ENCODE measurements at places on chromosomes 12 and 14. TPM values are rescaled to one million over a fixed set of nuclear protein-coding genes. Genes with fewer than 3 reads are reported as not detected.
A peak's percentile ranks its signal among the peaks of the same experiment; 100 is the strongest.

The TOMM20L gene
- total RNA-seq, result not detected

- DNase-seq, result no peak
- no peaks in the 10 kb centered on the region for H3K4me1 ChIP-seq
- H3K27me3 ChIP-seq, result no peaks in the 10 kb centered on the region
- no peak overlapping the region for H3K4me3 ChIP-seq
Measured at GRCh38 chr12:43278541-43278832, 273.5 kb downstream of the ADAMTS20 start.

GRCh38 chr12:97681612-97682504 lies 219.3 kb downstream of the RMST start:
- H3K36me3 ChIP-seq, result no peaks in the 10 kb centered on the region
- no peaks in the 10 kb centered on the region for H3K27me3 ChIP-seq
- H3K4me1 ChIP-seq, result no peaks in the 10 kb centered on the region
- H3K27ac ChIP-seq, result no peak overlapping the region
- no peak overlapping the region for H3K4me3 ChIP-seq
- no peak for DNase-seq

The CPNE6 gene
- not detected for total RNA-seq

The AKAP5 gene
- total RNA-seq, result 0.12 TPM

DNA sequence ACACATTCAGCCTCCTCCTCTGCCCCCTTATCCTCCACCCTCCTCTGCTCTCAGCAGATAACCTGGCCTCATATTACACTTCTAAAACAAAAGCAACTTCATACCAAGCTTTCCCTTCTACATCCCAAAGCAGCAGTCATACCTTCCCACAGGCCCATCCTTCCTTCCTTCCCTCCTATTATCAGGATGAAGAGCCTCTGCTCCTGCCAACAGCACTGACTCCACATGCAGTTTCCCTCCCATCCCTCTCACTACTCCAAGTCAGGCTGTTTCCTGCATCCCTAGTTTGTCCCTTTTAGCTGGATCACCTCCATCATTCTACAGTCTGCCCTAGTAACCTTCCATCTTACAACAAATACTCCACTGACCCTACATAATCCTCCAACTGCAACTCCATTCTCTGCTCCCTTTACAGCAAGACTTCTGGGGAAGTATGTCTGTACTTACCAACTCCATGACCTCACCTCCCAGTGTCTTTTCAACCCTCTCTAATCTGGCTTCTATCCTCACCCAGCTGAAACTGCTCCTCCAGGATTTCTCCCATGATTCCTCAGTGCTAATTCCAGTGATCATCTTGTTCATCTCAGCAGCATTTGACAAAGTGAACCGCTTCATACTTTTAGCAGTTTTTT lies 4.9 kb upstream of the YEATS4 start:
- peaks cover 11% of the 10 kb centered on the region for H3K27me3 ChIP-seq
- H3K4me3 ChIP-seq, result no peak overlapping the region
- peaks cover 4% of the 10 kb centered on the region for H3K36me3 ChIP-seq
- H3K27ac ChIP-seq, result no peak overlapping the region
- H3K4me1 ChIP-seq, result peaks cover 16% of the 10 kb centered on the region

The RNF212B gene
- total RNA-seq, result 0.89 TPM

- no peaks in the 10 kb centered on the region for H3K36me3 ChIP-seq
- DNase-seq, result no peak
- no peak overlapping the region for H3K4me3 ChIP-seq
- no peaks in the 10 kb centered on the region for H3K4me1 ChIP-seq
Measured at GRCh38 chr14:106670011-106670410, 1143.6 kb downstream of the TMEM121 start.

GRCh38 chr12:25960961-25961360 lies 2.5 kb downstream of the RASSF8 start:
- peaks cover 13% of the 10 kb centered on the region for H3K4me1 ChIP-seq
- H3K36me3 ChIP-seq, result peaks cover 2% of the 10 kb centered on the region
- no peak for DNase-seq
- H3K27ac ChIP-seq, result no peak overlapping the region
- H3K4me3 ChIP-seq, result no peak overlapping the region

DNA sequence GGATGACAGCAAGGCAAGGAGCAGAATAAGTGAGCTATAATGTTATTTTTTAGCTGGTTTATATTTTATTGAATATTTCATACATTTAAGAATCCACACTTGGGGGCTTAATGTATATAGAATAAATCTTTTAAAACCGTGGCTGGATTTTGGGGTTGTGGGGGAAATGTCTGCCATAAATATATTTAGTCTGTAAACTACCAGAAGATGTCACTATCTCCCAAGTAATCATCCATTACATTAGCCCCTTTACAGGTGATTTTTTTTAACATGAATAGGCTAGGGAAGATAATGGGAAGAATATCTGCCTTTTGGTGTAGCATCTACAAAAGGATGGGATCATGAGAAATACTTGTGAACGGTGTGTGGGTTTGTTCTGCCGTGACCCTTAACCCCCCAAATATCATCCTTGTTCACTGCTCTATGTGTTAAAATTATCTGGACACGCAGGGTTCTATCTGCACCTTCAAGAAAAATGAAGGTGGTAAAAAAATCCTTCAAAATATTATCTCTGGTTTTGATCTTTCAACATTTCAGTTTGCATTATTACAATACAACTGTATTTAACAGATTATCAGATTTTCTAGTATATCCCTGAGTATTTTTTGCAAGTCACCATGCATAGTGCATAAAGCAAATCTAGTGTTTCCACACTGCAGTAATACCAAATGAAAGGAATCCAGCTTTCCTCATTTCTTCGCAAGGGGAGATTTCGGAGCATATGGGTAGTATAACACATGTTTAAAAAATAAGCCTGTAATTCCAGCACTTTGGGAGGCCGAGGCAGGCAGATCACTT lies 8.0 kb upstream of the SLC17A8 start:
- no peaks in the 10 kb centered on the region for H3K36me3 ChIP-seq
- H3K4me1 ChIP-seq, result no peaks in the 10 kb centered on the region
- no peak for DNase-seq

GRCh38 chr12:1297639-1298175 lies 296.7 kb downstream of the FBXL14 start:
- H3K27me3 ChIP-seq, result no peaks in the 10 kb centered on the region
- no peak for DNase-seq
- peaks cover 7% of the 10 kb centered on the region for H3K4me1 ChIP-seq
- no peak overlapping the region for H3K27ac ChIP-seq

- peak overlapping the region; percentile 92 for H3K27ac ChIP-seq
- DNase-seq, result no peak
- H3K4me1 ChIP-seq, result peaks cover 36% of the 10 kb centered on the region
- H3K4me3 ChIP-seq, result peak overlapping the region; percentile 33
Measured at GRCh38 chr14:76953311-76953945, 75.1 kb downstream of the IRF2BPL start.

DNA sequence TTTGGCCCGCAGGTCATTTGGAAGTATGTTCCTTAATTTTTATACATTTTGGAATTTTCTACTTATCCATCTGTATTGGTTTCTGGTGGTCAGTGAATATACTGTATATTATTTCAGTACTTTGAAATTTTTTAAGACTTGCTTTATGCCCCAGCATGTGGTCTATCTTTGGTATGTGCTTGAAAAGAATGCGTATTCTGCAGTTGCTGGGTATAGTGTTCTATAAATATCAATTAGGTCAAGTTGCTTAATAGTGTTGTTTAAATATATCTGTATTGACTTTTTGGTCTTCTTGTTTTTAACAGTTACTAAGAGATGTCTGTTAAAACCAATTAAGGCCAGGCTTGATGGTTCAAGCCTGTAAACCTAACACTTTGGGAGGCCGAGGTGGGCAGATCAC lies 21.7 kb upstream of the SIX1 start:
- no peaks in the 10 kb centered on the region for H3K36me3 ChIP-seq
- no peak overlapping the region for H3K27ac ChIP-seq
- DNase-seq, result no peak
- peaks cover 6% of the 10 kb centered on the region for H3K27me3 ChIP-seq
- H3K4me3 ChIP-seq, result no peak overlapping the region

- peak overlapping the region; percentile 84 for H3K27ac ChIP-seq
- H3K4me3 ChIP-seq, result peak overlapping the region; percentile 41
- peaks cover 2% of the 10 kb centered on the region for H3K36me3 ChIP-seq
- no peaks in the 10 kb centered on the region for H3K27me3 ChIP-seq
- no peak for DNase-seq
- peaks cover 32% of the 10 kb centered on the region for H3K4me1 ChIP-seq
Measured at GRCh38 chr12:110015132-110015531, 15.9 kb downstream of the ANKRD13A start.

The AHNAK2 gene
- total RNA-seq, result not detected

The MSRB3 gene
- total RNA-seq, result 0.22 TPM

GRCh38 chr12:21780786-21781185 lies 6.3 kb upstream of the KCNJ8 start:
- H3K27ac ChIP-seq, result no peak overlapping the region
- H3K27me3 ChIP-seq, result peaks cover 24% of the 10 kb centered on the region
- peaks cover 2% of the 10 kb centered on the region for H3K36me3 ChIP-seq
- no peak for DNase-seq
- peaks cover 4% of the 10 kb centered on the region for H3K4me1 ChIP-seq

GRCh38 chr12:117370588-117370987 lies 9.2 kb upstream of the NOS1 start:
- H3K4me3 ChIP-seq, result no peak overlapping the region
- no peak for DNase-seq
- H3K36me3 ChIP-seq, result no peaks in the 10 kb centered on the region
- H3K4me1 ChIP-seq, result no peaks in the 10 kb centered on the region
- no peak overlapping the region for H3K27ac ChIP-seq

The PROX2 gene
- not detected for total RNA-seq

The OR9K2 gene
- total RNA-seq, result not detected

DNA sequence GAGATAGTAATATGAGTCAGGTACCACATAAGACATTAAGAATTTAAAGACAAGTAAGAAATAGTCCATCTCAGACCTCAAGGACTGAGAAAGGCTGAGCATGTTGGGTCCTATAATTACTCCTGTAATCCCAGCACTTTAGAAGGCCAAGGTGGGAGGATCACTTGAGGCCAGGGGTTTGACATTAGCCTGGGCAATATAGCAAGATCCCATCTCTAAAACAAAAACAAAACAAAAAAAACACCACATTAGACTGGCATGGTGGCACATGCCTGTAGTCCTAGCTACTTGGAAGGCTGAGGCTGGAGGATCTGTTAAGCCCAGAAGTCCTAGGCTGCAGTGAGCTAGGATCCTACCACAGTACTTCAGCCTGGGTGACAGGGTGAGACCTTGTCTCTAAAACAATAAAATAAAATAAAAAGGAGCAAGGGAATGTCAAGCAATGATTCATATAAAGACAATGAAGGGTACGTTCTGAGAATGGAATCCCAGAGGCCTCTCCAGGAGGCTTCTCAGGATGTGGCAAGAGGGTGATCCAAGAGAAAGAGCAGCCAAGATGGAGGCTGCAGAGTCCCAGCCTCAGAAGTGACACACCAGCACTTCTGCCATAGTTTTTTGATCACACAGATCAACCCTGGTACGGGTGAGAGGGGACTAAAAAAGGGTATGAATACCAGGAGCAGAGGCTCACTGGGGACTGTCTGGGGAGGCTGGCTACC lies 206.4 kb downstream of the CRADD start:
- H3K4me3 ChIP-seq, result no peak overlapping the region
- H3K4me1 ChIP-seq, result peaks cover 11% of the 10 kb centered on the region
- H3K36me3 ChIP-seq, result peaks cover 2% of the 10 kb centered on the region
- no peak for DNase-seq
- no peaks in the 10 kb centered on the region for H3K27me3 ChIP-seq
- H3K27ac ChIP-seq, result peak overlapping the region; percentile 86

- H3K4me1 ChIP-seq, result peaks cover 8% of the 10 kb centered on the region
- no peaks in the 10 kb centered on the region for H3K27me3 ChIP-seq
- H3K4me3 ChIP-seq, result no peak overlapping the region
- H3K36me3 ChIP-seq, result no peaks in the 10 kb centered on the region
- H3K27ac ChIP-seq, result no peak overlapping the region
- DNase-seq, result no peak
Measured at GRCh38 chr12:68469113-68469512, 137.0 kb upstream of the MDM1 start.

The ZC2HC1C gene
- total RNA-seq, result 0.20 TPM

The TAS2R9 gene
- not detected for total RNA-seq

The PRPH gene
- total RNA-seq, result not detected

- no peak for DNase-seq
- no peak overlapping the region for H3K27ac ChIP-seq
- no peak overlapping the region for H3K4me3 ChIP-seq
- peaks cover 72% of the 10 kb centered on the region for H3K27me3 ChIP-seq
- peaks cover 9% of the 10 kb centered on the region for H3K36me3 ChIP-seq
Measured at GRCh38 chr14:64865109-64865508, 14.6 kb downstream of the SPTB start.

GRCh38 chr12:67720351-67720856 lies 71.9 kb downstream of the DYRK2 start:
- H3K36me3 ChIP-seq, result peaks cover under 1% of the 10 kb centered on the region
- no peaks in the 10 kb centered on the region for H3K27me3 ChIP-seq
- no peaks in the 10 kb centered on the region for H3K4me1 ChIP-seq
- H3K27ac ChIP-seq, result no peak overlapping the region
- no peak overlapping the region for H3K4me3 ChIP-seq

DNA sequence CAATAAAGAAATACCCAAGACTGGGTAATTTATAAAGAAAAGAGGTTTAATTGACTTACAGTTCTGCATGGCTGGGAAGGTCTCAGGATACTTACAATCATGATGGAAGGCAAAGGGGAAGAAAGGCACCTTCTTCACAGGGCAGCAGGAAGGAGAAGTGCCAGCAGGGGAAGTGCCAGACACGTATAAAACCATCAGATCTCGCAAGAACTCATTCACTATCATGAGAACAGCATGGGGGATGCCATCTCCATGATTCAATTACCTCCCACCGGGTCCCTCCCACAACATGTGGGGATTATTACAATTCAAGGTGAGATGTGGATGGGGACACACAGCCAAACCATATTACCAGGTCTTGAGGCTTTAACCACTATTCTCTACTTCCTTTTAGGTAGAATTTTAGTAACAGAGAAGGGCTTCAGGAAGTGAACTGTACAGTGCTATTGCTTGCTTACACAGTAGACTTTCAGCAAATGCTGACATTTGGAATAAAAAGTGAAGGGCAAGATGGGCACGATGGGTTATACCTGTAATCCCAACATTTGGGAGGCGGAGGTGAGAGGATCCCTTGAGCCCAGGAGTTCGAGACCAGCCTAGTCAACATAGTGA lies 40.8 kb upstream of the OR4E1 start:
- H3K4me3 ChIP-seq, result no peak overlapping the region
- no peak for DNase-seq
- H3K27ac ChIP-seq, result peak overlapping the region; percentile 77
- H3K4me1 ChIP-seq, result peaks cover 25% of the 10 kb centered on the region
- H3K36me3 ChIP-seq, result no peaks in the 10 kb centered on the region

The TAS2R14 gene
- total RNA-seq, result 2.4 TPM

The CHURC1 gene
- 78.3 TPM for total RNA-seq
